ENCODE measurements at places on chromosomes 16 and 17.

- no peak for DNase-seq
Measured at GRCh38 chr17:2435862-2436261, 35.0 kb upstream of the MNT start.

GRCh38 chr16:27138257-27138656 lies 65.1 kb upstream of the KDM8 start:
- no peak for DNase-seq

DNA sequence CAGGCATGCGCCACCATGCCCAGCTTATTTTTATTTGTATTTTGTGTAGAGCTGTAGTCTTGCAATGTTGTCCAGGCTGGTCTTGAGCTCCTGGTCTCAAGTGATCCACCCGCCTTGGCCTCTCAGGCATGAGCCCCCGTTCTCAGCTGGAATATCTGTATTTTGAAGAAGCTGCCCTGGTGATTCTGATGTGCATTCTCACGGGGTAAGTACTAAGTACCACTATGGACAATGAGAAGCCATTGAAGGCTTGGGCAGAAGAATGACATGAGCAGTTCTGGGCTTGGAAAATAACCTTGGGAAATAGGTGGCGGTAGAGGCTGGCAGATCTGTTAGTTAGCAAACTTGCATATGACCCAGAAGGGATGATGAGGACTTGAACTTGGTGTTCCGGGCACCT lies 15.6 kb upstream of the NKD1 start:
- DNase-seq = no peak

DNA sequence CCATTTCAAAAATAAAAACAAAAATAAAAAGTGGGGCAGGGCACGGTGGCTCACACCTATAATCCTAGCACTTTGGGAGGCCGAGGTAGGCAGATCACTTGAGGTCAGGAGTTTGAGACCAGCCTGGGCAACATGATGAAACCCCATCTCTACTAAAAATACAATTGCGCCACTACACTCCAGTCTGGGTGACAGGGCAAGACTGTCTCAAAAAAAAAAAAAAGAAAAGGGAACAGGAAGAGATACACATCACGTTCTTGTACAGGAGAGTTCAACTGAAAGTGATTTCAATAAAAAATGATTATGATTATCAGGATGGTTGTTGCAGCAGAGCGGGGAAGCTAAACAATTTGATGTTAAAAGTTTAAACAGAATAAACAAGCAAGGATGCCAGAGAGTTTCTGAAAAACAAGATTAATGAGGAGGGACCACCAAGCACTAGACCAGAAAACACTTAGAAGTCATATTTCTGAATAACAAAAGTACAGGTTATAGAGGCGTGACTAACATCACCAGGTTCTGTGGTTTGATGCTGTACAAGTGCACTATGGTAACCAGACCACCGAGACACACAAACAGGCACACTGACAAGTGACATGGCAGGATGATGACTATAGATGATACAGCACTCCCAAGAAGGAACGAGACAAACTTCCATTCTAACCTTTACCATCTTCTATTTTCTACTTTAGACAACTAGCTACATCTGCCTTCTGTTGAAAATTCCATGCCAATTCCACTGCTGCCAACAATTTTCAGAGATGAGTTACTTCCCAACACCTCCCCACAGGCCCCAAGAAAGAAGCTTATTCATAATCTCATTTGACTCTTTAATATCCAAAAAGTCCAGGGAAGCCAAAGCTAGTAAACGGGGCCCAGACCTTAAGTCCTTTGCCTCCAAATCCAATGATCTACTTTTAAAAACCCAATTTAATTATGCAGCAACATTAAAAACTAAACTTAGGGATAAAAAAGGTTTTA lies 11.8 kb downstream of the DNAJA2 start:
- no peak for DNase-seq

GRCh38 chr17:82118815-82119380 lies 20.9 kb upstream of the FASN start:
- DNase-seq = no peak

GRCh38 chr17:68184816-68185436 lies 62.9 kb upstream of the AMZ2 start:
- no peak for DNase-seq
